A549 (cell line): ENCODE measurements at places on chromosomes 2 and 18.

DNA sequence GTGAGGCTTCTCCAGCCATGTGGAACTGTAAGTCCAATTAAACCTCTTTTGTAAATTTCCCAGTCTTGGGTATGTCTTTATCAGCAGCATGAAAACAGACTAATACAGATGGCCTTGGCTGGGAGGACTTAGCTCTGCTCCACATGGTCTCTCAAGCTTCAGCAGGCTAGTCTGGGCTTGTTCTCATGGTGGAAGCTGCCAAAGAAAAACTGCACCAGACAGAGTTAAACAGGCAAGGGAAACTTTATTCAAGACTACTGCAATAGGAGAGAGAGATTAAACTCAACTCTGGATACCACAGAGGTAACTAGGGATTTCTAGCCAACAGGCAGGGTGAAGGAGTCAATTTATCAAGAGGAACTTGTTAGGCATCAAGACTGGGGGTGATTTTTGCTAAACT, 142.1 kb downstream of the CABLES1 start:
- DNase-seq, result no peak

GRCh38 chr2:238042090-238042489, 18.7 kb upstream of the SCLY start:
- no peak for DNase-seq

- peak; percentile 76 for DNase-seq
These were observed 4.6 kb downstream of the LOXL3 start for GRCh38 chr2:74548900-74549826.

DNA sequence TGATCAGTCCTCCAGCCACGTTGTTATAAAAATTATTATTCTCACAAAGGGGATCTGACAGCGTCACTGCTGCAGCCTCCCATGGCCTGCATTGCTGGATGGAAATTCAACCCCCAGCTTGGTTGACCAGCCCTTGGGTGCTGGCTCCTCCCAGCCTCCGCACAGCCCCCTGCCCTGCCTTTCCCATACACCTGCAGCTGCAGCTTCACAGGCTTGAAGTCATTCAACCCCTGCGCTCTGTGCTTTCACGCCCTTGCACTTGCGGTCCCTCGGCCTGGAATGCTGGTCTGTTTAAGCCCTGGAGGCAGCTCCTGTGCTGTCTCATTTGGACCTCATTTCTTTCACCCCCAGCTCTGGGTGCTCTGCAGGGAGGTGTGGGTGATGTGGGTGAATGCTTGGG, 860 bp upstream of the CD8A start:
- no peak for DNase-seq

- DNase-seq, result no peak
These were observed 203.5 kb upstream of the TPO start for GRCh38 chr2:1209761-1210160.

DNA sequence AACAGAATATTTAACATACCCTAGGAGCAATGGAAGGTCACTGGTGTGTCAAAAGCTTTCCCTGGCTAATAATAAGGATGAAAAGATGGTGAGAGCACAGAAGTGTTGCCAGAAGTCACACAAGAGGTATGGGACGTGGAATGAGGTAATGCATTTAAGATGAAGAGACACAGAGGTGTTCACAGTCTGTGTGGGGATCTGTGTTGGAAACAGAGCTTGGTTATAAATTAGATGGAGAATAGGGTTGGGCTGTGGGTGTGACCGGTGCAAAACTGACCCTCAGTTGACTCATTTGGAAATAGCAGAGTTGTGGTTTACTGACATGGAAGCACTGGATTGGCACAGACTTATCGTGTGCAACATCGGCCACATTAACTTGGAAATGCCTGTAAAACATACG, 372.5 kb downstream of the SATB2 start:
- no peak for DNase-seq

- no peak for DNase-seq
These were observed 4.7 kb upstream of the ZNF516 start for GRCh38 chr18:76499637-76500340.

- no peak for DNase-seq
These were observed 18.9 kb upstream of the NFU1 start for GRCh38 chr2:69456154-69456553.

GRCh38 chr2:40243581-40244187, 208.2 kb downstream of the SLC8A1 start:
- DNase-seq, result no peak

DNA sequence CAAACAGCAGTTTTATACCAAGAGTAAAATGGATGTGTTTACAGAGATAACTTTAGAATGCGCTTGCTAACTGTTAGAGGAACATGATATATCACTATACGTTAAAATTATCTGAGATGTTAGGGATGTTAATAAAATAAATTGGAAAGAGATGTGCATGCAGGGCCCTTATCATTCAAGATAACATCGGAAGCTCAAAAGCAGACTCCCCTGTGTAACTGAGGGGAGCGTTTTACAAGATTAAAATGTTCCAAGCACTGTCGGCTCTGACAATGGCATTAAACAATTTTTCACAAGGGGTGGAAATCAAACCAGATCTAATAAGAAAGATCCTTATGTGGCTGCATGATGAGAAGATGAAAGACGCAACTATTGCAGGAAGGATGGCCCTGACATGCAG, 53.3 kb upstream of the DCC start:
- no peak for DNase-seq

DNA sequence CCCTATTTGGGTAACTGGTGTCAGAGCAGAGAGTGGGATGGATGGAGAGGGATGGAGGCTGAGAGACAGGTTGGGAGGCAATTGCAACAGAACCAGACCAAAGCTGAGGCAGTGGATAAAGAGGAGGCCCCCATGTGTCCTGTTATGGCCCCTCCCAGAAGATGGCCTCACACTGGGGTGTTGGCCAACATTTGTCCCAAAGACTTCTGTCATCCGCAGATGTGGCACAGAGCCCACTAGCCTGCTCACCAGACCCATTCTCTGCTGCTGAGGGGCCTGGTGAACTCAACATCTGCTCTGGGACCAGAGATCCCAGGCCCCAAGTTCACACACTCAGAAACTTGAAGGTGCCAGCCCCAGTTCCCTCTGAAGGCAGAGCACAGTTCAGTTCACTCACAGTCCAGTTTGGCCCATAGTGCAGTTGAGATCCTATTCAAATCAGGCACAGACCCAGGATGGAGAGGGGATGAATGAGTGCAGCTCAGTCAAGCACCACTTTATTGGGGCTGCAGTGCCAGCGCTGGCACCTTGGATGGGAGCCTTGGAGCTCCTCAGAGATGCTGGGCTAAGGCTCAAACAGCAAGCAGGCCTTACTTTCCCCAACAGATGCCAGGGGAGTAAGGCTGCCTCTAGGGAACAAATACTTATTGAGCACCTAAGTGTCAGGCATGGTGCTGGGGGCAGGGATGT, 189.2 kb downstream of the ZBTB7C start:
- DNase-seq, result no peak

- DNase-seq, result no peak
These were observed 201.8 kb upstream of the GALNT5 start for GRCh38 chr2:157055660-157056199.

DNA sequence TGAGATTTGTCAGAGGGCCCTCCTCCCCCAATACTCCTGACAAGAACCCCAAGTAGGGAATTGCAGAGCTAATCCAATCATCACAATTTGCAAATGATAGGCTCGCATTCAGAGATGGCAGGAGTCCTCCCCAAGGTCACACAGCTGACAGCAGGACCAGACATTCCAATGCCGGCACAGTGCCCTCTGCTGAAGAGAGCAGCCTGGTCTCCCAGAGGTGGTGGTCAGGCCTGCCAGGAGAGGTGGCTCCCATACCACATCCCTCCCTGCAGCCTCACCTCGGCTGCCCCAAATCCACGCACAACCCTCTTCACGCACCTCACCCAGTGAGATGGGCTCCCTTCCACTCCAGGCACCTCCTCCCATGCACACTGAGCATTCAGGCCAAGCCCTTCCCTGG, 25.4 kb downstream of the EN1 start:
- no peak for DNase-seq

GRCh38 chr18:63152096-63152495, 167.5 kb downstream of the BCL2 start:
- DNase-seq, result no peak

GRCh38 chr2:20596193-20596972, 54.5 kb downstream of the HS1BP3 start:
- DNase-seq, result no peak

- no peak for DNase-seq
These were observed 35.8 kb downstream of the MSH6 start for GRCh38 chr2:47818777-47819176.

DNA sequence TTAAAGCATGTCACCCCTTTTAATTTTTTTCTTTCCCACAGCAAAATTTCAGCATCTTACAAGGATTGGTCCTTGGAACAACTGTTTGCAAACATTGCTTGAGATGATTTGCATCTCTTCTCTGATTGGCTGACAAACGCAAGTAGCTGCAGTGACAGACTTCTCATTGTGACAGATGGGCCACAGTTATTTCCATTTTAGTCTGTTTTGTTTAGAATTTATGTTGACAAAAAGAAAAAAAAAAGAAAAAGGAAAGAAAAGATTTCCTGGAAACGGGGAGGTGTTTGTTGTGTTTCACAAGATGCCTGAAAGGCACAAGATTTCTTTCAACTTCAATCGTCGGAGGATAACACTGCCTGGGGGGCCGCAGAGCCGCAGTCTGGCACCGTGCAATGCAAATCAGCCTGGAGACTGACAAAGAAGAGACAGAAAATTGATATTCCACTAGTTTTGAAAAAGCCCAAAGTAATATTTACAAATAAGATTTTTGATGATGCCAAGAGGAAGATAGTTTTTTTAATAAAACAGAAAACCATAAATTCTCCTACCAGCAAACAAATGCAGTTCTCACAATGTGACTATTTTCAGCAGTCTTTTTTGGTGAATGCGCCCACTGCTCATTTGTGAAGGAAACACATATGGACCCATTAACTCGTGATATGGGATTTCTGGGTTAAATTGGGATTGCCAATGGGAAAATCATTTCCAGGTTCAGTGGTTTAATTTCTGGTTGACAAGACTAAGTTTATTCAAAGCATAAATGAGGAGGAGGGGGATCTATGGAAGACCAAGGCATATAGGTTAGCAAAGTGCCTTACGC, 296.2 kb upstream of the SMIM21 start:
- no peak for DNase-seq

DNA sequence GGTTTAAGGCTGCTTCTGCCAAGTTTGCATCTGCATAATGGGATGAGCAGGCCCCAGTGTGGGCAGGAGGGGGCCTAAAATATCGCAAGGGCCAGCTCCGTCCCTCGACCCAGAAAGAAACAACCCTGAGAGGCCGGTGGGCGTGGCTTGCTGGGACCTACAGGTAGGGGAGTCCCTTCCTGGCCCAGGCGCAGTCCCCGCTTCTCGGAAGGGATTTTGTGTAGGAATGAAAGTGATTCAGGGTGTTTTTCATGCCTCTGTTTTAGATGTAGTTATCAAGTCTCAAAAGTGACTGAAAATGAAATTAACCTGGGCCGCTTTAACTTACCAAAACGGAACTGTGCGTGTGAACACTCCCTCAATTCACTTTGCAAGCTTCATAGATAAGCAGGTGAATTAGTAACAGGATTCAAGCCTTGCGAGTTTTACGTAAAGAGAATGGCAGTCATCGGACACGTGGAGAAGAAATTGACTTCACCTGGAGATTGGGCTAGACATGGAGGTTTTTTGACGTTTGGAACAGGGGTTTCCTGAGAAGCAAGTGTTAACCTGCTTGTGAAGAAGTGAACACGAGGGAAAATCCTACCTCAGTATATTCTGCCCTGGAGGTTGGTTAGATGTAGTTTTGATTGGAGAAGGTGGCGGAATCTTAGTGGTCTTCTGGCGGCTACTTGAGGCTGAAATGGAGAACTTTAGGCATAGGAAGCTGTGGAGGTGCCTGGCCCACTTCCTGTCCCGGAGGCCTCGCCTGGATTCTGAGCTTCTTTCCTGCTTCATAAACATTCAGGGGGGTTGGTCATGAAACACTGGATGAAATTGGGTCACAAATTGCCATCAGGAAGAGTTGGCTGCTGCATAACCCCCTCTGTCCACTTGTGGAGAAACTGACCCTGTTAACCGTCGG, 1.7 kb downstream of the NCK2 start:
- DNase-seq, result no peak

DNA sequence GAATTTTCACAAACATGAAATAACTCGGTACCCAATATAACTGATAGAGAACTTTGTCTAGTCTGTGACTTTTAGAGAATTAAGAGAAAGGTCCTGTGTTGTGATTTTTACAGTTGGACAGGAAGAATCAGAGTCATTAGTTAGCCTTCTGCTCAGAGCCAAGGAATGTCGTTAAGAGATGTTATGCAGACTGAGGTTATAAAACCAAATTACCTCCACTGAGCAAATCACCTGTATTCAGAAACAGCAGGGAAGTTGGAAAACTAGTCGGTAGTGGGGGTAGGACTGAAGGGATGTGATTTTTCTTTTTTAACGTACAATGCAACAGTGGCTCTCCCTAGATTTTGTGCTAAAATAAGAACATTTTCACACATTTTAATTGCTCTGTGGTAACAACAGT, 18.5 kb downstream of the TANK start:
- DNase-seq, result no peak

DNA sequence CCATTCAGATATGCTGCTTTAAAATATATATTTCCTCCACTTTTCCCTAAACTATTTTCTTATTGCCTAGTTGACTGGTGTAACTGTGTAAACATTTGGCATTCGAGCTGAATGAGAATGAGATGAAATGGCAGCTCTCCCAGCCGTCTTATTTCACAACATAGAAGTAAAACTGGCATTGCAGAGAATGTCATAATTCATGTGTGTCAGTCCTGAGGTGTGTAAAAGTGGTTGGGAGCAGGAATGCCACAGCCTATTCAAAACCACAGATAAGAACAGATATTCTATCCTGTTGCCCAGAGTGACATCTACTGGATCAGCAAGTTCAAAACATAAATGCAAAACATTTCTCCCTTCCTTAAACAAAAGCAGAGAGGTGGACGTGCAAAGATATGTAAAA, 565.5 kb upstream of the CHAC2 start:
- no peak for DNase-seq

- no peak for DNase-seq
These were observed 160.4 kb downstream of the HDAC4 start for GRCh38 chr2:239240414-239240881.

- no peak for DNase-seq
These were observed 9.7 kb upstream of the COPS8 start for GRCh38 chr2:237075749-237076599.

DNA sequence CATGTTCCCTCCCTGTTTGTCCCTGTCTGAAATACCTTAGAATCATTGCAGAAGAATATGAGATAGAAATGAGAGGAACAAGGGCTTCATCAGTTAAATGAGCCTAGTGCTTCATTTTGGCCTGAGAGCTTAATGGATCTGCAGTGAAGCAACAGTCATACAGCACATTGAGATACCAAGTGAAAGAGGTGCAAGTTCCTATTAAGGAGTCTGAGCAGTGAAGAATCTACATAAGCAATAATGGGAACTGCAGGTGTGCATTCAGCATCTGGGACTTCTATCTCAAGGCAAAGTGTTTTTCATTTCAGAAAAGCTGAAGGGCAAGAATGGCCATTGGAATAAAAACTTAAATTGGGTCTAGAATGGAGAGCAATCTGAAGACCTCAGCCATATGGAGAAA, 323.2 kb upstream of the SLC39A10 start:
- no peak for DNase-seq

DNA sequence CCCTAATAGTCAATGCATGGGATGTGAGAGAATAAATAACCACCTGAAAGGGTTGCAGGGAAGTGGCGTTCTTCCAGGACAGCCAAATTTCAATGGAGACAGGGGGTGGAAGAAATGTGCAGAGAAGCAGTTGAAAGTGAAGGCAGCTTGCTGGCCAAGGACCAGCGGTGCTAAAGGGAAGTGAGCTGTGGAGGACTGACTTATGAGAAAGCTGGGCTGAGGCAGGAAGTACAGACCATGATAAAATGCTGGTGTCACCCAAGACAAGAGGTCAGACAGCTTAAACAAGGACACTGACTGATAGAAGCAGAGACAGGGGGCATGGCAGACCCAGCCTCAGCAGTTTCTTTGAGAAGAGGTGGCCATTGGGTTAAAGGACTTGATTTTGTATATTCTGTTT, 106.7 kb downstream of the DTNB start:
- DNase-seq, result no peak
